ENCODE measurements at places on chromosomes 7 and 10.
A peak's percentile ranks its signal among the peaks of the same experiment; 100 is the strongest.

DNA sequence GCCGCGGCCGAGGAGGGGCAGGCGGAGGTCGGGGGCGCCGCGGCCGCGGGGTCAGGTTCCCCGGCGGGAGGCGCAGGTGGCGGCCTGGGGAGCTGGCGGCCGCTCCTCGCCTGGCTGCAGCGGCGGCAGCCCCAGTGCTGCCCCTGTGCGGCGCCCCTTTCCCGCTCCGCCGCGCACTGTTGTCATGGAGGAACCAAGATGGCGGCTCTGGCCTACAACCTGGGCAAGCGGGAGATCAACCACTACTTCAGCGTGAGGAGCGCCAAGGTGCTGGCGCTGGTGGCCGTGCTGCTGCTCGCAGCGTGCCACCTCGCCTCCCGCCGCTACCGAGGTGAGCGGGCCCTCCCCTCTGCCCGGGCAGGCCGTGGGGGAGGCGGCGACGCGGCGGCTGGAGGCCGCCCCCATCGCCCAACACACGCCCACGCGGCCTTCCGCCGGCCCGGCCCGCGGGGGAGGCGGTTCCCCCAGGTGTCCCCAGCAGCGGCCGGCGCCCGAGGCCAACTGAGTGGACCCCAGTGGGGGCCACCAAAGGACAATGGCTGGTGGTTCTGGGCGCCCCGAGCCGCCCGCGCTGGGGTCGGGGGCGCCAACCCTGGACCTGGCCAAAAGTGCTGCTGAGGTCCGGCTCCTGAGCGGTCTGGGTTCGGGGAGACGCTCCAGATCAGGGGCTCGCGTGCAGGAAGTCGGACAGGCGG lies 425 bp downstream of the CASD1 start:
- DNase-seq = peak; percentile 73

DNA sequence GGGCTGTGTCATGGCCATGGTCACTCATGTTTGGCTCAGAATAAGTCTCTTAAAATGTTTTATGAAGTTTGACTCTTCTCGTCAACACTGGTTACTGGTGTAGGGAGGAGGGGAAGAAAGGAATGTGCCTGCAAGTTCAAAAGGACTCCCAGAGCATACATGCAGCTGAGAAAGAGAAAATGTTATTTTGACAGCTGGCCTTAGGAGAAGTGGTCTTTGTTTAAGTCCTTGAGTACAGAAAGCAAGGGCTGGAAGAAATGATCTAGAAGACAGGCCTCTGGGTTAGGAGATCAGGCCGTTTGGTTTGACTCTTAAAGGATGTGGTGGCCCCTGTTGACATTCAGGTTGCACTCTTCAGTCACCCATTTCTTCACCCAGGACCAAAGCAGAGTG lies 245.5 kb downstream of the REEP3 start:
- DNase-seq = no peak

- no peak for DNase-seq
Observed at GRCh38 chr10:32298075-32298812, 48.7 kb downstream of the EPC1 start.

DNA sequence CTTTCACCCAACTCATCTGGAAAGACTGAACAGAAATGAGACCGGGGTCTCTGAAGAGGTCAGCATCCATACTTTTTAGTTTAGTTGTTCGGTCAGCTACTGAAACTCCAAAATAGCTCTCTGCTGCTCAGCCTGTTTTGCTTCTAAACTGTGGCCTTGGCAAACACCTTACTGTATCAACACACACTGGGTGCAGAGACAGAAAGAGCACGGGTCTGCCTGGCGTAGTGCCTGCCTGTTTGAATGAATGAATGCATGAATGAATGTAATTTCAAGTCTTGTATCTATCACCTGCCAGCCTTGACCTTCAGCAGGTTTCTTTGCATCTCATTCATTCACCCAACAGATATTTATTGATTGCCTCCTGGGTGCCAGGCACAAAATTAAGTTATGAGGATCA lies 98.4 kb downstream of the PLPP4 start:
- DNase-seq = no peak

DNA sequence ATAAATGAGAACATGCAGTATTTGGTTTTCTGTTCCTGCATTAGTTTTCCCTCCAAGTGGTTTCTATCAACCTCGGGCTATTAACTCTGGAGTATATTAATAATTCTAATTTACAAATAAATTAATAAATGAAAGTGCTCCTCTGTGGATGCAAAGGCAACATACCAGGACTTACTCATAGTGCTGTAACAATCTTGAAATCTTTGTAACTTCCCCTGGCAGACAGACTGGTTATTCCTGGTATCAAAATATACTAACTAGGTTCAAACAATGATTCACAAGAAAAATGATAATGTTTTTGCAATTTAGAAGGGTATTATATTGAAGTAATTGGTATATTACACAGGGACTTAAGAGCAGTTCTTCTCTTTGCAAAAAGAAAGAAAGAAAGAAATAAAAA lies 177.2 kb downstream of the FANK1 start:
- no peak for DNase-seq

Measured in C1 segment of cervical spinal cord (tissue), 14 donors.